Pons (tissue), 1 donor: ENCODE measurements at places on chromosomes 7 and 10.

DNA sequence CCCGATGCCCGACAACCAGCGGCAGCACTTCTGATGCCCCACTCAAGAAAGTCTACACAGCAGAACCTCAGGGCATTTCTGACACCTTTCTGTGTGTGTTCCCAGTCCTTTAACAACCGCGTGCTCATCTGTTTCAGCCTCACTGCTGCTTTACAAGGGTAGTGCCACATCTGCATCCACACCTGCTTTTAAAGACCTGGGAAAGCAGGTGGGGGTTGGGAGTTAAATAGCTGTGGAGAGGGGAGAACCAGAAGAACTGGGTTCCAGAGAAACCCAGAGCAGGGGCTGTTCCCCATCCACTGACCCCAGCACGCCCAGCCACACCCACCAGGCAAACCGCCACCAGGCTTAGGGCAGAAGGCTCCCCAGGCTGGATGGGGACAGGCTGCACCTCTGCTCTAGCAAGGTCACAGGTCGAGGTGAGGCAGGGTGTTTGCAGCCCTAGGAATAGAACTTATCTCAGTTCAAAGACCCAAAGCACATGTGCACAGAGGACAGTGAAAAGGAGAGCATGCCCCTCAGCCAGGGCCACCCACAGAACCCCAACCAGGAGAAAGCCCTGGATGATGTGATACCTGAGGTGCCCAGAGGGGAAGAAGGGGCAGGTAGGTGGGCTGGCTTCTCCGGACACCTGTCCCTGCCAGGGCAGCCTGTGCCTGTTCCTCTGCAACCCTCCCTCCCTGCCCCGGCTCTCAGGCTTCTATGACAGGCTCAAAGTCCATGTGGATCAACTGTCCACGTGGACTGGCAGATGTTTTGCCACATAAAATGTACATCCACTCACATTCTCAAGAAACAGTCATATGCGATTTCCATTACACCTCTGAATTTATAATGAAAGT lies 51.3 kb downstream of the COBL start:
- DNase-seq: no peak

- DNase-seq: no peak
Observed at GRCh38 chr7:82950436-82950835, 212.2 kb downstream of the PCLO start.

GRCh38 chr7:130363026-130363847 lies 17.1 kb upstream of the CPA1 start:
- no peak for DNase-seq

DNA sequence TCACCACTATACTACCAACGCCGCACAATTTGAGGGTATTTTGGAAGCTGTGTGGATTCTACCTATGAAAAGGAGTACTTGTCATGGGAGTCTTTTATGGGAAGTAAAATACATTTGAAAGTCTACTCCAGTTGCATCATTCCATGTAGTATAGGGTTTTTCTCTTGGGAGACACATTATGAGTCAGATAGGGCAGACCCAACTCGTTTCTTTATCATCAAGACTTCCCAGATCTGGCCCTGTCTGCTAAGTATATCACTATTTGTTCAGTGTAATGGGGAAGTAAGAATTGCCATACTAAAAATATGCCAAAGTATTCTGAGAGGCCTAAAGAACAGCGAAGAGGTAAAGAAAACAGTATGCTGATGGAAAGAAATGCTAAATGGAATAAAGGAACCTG lies 144.2 kb downstream of the SPAG6 start:
- no peak for DNase-seq

GRCh38 chr10:124917428-124918190 lies 24.3 kb upstream of the ZRANB1 start:
- peak; percentile 50 for DNase-seq

DNA sequence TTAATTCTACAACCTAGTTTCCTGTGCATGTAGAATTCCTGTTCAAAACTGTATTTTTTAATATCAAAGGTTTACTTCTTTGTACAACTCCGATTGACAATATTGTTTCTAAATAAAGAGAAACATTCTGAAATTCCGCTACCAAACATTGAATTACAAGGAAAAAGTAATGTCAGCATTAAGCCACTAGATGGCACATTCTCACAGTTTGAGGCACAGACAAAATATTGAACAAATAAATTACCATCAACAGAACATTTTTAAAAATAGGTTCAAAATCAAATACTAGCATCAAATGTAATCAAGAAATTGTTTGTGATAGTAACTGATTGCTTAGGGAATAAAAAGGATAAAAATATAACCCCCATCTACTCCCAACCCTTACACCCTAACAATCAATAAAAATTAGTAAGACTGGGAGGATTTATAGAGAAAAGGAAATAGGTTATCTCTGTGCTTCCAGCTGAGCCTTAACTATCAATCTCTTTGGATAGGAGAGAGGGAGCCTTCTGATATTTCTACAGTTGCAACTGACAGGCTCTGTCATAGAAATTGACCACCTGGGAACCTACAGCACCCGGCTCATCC lies 86.6 kb upstream of the C7orf33 start:
- peak; percentile 44 for DNase-seq

DNA sequence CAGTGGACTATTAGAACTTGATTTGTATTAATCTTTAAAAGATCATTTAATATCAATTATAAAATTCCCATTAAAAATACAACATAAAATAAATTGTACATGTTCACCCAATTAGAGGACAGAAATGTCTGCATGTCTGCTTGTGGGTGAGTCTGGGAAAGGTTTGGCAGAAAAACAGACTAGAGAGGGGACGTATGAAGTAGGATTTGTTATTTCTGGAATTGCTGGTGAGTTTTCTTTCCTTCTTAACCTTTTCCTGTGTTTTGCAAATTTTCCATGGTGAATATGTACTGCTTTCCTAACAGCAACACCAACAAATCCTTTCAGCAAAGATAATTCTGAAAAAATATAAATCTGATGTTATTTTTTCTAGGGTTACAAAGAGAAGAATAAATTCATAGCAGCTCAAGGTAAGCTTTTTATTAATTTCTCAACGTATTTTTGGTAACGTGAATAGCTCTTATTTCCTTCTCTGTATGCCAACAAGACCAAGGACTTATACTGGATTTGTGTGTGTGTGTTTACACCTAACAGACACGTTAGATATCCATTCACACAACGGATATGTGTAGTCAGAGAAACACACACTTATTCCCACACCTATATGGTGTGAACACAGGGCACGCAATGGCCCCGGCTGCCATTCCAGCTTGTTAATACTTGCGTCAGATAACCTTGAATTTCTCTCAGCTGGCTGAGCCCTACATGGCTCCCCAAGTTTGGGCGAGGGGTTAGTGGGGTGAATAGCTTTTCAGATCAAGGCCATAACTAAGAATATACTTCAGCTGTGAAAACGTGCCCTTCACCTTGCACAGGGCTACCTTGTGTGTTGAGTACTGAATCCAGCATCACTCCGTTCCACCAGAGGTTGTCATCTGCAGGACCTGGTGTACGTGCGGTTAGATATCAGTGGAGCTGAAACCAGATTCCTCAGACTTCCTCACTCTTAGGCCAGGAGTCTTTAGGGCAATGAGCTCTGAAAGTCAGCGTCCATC lies 64.6 kb downstream of the MKI67 start:
- DNase-seq: no peak

DNA sequence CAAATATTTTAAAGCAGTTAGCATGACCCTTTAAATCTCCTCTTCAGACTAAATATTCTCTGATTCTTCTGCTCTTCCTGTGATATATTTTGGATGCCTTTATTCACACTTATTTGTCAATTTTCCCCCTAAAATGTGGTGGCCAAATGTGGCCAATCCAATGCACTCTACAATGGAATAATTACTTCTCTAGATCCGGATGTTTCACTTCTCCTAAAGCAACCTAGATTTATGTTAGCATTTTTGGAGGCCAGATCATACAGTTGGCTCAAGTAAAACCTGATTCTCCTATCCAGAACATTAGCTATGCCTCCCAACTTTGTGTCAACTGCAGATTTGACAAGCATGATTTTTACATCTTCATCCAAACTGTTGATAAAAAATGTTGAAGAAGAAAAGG lies 153.7 kb downstream of the CREB5 start:
- no peak for DNase-seq

DNA sequence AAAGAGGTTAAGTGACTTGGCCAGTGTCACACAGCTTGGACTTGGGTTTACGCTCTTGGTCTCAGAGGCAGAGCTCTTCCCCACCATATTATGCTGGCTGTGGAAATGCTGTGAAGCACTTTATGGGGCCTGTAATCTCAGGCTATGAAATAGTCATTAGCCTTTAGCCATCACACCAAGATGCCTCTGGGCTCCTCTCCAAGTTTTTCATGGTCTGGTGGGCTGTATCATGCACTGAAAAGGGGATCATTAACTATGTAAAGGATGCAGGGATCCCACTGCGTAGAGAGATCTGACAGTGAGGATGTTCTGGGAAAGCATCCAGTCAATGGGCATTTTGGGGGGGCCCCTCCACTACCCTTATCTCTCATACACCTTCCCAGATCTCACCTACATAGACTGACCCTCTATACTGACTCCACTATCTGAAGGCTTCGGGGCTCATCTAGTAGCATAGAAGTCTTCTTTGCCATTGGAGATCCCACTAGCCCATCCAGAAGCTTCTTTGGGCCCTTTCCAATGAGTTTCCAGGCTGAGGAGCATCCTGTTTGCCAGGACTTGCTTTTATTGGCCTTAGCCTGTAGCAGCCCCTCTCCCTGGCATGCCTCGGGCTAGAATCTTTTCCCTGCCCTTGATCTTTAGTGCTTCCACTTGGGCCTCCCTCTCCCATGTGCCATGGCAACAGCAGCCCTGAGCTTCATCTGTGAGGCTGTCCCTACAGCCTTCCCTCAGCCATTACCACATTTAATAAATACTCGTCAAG lies 19.6 kb downstream of the FRMPD2 start:
- DNase-seq: no peak

DNA sequence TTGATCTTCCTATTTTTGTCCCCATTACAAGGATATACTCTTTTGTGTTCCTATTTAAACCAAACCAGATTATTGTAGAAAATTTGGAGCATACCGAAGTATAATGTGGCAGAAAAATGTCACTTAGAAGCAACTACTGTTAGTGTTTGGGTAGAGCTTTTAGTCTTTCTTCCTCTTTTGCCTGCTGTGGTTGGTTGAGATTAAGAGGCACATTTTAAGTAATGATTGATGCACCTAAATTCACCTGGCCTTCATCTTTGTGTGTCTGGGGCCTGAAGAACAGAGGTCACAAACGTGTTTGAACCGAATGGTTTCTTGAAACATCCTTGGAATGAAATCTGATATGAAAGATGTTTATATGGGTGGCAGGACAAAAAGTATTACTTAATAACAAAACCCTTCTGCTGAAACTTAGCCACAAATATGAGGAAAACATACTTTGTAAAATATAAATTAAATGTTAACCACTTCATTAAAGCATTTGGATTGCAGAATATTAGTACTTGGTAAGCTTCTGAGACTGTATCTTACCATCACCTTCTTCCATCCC lies 2.6 kb downstream of the BPGM start:
- no peak for DNase-seq

DNA sequence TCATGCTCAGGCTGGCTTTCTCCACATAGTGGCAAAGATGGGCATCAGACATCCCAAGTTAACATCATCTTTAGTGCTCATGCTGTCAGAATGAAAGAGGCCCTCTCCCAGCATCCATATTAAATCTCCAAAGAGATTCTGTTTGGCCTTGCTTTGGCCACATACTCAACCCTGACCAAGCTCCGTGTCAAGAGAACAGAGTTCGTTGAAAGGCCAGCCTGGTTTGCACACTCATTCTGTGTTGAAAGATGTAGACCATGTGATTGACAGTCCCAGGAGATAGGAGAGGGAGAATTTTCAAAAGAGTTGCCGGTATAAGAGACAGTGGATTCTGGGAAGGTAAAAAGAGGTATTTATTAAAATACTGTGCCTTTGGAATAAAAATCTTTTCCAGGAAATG lies 19.7 kb downstream of the MET start:
- DNase-seq: no peak

DNA sequence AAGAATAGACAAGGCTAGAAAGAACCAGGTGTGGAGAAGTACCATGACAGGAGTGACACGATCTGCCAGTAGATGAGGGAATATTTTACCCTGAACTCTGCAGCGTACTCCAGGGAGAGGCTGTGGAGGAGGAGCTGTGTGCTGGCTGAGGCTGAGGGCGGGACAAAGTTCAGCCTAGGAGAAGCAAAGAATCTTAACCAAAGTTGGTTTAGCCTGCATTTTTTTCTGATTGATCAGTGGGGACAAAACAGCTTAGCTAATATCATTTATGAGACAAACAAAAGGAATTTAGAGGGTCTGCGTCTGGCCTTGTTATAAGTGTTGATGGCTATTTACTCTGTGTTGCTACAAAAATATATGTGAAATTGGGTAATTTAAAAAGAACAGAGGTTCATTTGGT lies 5.2 kb upstream of the NPSR1 start:
- DNase-seq: no peak

DNA sequence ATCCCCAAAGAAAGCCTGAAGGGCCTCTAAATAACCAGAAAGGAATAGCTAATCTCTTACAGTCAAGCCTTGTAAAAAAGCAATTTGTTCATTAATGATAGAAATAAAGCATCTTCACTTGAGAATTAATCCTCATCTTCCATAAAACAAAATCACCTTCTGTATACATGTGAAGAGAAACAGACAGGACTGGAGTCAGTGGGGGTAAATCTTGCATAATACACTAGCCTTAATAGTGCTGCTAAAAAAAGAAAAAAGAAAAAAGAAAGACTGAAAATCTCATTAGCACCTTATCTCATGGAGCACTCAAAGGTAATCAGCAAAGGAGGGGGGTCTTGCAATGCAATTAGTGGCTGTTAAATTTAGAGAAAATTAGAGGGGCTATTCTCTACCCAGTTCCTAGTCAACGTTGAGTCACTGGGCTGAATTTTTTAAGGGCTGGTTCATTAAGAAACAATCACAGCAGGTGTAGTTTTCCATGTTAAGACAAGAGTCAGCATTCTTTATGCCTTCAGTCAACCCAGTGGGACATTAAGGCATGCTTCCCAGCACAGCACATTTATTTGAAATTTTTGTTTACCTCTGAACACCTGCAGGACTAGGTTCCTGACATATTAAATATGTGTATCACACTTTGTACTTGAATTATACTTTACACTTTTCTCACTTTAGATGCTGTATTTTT lies 1455.7 kb upstream of the CELF2 start:
- no peak for DNase-seq

GRCh38 chr10:516764-517163 lies 172.7 kb downstream of the DIP2C start:
- no peak for DNase-seq

DNA sequence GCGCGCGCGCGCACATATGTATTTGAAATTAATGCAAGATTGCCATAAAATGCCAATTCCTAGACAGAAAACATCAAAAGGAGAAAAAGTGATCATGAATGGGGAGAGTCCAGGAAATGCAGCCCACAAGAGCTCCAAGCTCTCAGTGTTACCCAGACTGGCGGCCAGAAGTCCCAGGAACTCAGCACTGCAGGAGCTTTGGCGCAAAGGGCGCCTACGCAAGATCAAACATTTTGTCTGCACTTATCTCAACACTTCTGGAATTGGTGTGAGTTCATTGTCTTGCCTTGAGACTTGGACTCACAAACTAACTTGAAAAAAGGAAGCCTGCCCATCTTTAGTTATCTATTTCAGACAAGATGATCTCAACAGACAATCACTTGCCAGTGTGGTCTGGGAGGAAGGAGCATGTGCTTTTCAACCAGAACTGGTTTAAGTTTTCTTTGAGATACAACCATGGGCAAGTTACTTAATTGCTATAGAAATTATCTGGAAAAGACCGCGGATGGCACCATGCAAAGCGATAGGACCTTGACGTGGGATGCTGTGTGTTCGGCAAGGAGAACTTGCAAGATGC lies 77.2 kb downstream of the KIAA1549 start:
- DNase-seq: no peak
